ENCODE measurements at places on chromosomes 1 and 21.

- no peak for DNase-seq
Measured at GRCh38 chr1:1094981-1095380, 20.9 kb upstream of the RNF223 start.

- DNase-seq: no peak
Measured at GRCh38 chr1:173648880-173649605, 13.9 kb downstream of the TEX50 start.

DNA sequence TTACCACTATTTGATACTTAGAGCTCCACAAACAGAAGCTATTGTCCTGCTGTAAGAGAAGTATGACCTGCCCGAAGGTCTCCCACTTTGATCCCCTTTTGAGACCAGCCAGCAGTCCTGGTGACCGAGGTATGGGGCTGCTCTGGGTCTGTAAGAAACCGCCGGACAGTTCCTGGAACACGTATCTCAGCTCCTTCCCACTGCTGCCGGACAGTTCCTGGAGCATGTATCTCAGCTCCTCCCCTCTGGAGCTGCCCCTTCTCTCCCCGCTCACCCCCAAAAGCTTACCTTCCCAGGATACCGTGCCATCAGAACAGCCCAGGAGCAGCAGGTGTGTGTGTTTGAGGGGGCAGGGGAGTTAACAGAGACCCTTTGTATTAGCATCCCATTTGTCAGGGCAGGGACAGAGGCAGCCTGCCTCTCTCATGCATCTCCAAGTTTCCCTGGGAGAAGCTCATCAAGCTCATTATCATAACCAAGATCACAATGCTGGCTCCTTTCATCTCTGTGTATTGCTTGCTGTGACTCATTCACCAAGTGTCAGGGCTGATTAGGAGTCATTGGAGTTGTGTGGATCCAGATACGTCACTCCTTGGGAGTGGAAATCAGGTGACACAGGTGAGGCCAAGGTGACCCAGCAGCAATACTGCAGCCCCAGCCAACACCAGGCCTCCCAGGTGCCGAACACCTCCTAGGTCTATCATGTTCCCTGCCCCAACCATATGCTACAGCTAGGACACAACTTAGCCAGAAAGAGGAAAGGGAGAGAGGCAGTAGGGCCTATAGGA, 25.3 kb downstream of the OPTC start:
- no peak for DNase-seq

- DNase-seq: no peak
Measured at GRCh38 chr1:239125893-239126292, 260.5 kb upstream of the CHRM3 start.

GRCh38 chr1:206847946-206848345, 17.5 kb upstream of the IL20 start:
- no peak for DNase-seq

DNA sequence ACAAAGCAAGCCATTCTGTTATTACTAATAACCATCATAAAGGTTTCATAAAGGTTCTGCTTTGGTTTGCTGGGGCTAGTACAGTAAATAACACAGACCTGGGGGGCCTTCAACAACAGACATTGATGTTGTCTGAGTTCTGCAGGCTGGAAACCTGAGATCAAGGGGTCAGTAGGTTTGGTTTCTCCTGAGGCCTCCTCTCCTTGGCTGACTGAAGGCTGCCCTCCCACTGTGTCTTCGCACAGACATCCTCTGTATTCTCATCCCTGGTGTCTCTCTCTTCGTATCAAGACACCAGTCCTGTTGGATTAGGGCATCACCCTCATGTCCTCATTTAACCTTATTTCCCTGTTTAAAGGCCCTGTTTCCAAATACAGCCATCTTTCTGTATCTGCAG, 37.3 kb downstream of the HUNK start:
- no peak for DNase-seq

DNA sequence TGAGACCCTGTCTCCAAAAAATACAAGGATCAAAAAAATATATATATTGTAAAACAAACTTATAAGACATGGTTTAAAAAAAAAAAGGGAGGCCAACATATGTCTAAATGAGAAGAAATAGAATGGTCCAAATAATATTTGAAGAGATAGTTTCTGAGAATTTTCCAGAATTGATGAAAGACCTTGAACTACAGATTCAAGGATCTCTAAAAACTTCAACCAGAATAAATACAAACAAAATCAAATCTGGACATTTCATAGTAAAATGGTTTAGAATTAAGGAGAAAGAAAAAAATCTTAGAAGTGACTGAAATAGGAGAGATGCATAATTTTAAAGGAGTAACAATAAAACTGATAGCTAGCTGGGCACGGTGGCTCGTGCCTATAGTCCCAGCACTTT, 45.5 kb upstream of the RCOR3 start:
- no peak for DNase-seq

DNA sequence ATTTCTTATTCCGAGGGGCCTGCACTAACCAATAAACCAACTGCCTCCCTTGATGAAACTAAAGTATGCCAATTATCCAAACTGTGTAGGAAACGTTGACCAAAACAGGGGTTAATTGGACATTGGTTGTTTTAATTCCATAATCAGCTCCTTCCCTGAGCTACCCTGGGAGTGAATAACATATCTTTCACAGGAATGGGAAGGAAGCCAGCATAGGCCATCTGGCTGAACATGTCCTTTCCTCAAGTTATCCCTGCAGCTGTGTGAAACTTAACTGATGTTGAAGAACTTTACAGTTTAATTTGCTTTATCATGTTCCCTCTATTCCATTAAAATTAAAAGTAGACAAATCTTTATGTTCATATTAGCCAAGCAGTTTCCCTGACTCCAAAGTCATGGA, 75.4 kb downstream of the NRIP1 start:
- no peak for DNase-seq

GRCh38 chr1:15834406-15835204, 12.9 kb upstream of the SPEN start:
- DNase-seq: peak; percentile 84

GRCh38 chr1:233113009-233113879, 162.8 kb downstream of the NTPCR start:
- DNase-seq: peak; percentile 18

- no peak for DNase-seq
Measured at GRCh38 chr1:115977499-115978258, 1.4 kb downstream of the SLC22A15 start.

GRCh38 chr1:207298186-207298585, 23.3 kb upstream of the CD55 start:
- DNase-seq: no peak

- DNase-seq: no peak
Measured at GRCh38 chr1:29243023-29243870, 6.9 kb downstream of the PTPRU start.

- DNase-seq: no peak
Measured at GRCh38 chr1:91520942-91521507, 20.4 kb downstream of the CDC7 start.

DNA sequence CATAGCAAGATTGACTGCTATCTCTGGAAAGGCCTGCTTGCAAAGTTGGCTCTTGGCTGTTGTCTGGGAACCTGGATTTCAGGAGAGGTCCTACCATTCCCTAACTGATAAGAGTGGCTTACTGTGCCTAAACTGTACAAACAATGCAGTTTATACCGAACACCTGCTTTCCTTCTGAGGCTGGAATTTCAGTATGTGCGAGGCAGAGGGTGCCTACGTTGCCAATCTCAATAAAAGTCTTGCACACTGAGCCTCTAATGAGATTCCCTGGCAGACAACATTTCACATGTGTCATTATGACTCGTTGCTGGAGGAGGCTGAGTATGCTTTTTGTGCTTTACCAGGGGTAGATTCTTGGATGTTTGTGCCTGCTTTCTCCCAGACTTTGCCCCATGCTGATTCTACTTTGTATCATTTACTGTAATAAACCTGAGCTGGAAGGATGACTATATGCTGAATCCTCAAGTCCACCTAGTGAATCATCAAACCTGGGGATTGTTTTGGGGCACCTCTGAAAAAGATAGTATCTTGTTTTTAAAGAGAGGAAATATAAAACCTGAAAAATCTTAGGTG, 58.9 kb upstream of the GNG4 start:
- no peak for DNase-seq

DNA sequence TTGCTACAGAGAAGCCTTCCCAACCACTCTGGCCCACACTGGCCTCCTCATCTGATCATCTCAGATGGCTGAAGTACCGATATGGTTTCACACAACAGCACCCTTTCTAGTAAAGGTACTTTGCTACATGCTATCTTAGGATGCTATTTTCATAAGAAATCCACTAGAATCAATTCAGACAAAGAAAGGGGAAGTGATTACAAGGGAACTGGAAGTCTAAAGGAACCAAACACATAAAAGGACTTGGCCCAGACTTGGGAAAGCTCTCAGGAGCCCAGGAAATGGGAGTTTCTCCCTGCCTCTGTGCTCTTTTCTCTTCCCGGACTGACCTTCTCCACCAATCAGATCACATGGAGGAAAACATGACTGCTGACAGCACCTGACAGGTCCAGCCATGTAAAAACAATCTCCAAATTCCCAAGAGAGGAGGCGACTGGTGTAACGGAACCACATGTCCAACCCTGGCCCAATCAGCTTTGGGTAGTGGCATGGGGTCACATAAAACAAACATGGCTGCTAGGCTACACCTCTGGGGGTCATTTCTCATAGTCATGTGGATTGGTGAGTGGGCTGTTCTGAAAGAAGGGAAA, 12.7 kb upstream of the FOXE3 start:
- no peak for DNase-seq

DNA sequence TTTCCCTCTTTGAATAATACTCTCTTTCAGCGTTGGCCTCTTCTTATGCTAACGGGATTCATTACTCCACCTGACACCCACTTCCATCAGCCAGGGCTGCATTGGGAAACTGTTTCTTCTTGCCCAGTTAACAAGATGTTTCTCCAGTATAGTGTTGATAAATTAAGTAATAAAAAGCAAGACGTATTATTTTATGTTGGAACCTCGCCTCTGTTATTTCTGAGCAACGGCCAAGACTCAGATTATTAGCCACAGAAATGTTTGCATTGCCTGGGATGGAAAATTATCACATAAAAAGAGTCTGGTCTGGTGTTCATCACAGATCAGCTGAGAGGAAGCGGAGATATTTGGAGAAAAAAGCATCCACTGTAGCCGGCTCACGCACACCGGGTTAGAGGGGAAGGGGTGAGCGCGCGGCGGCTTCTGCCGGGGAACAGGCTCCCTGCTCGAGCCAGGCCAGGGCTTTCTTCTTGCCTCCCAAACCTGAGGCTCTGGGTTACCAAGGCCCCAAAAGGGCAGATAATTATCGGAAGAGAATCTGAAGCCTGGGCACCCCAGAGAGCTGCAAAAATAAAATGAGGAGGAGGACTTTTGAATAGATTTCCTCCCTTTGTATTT, 189.5 kb downstream of the PRDM16 start:
- no peak for DNase-seq

DNA sequence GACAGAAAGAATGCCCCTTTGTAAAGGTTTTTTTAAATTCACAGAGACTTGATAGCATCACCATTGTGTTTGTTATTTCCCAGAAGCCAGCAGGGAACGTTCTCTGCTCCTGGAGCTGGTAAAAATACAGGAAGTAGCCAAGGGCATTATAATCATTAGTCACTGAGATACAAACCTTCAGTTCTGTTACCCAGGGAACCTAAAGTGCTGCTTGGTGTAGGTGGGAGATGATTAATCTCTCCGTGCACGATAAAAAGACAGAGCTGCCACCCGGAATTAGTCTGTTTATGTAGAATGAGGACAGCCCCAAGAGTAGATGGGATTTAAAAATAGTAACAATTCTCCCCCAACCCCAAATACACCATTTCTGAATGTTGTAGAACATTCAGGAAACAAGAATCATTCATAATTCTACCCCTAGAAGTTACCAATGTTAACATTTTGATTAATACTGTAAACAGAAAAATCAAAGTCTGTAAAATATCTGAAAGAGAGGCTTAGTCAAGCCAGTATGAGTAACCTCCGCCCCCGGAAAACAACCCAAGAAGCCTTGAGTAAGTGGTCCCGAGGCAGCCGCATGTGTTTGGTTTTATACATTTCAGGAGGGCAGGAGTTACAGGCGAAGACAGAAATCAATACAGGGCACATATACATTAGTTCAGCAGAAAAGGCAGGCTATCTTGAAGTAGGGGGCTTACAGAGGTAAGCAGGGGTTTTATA, 45.3 kb upstream of the CTBS start:
- no peak for DNase-seq

GRCh38 chr1:191572479-191572878, 585.8 kb upstream of the RGS18 start:
- no peak for DNase-seq
